Astrocyte (in vitro differentiated cells and primary cell): ENCODE measurements at places on chromosomes 3 and 15. TPM values are rescaled to one million over a fixed set of nuclear protein-coding genes. Genes with fewer than 3 reads are reported as not detected.

TRPM1 gene
- not detected in 2 replicates for total RNA-seq

IL17RC gene
- 20.1 and 23.9 TPM in 2 replicates for total RNA-seq

OR5K2 gene
- not detected in 2 replicates for total RNA-seq

SPINK8 gene
- total RNA-seq: not detected in 2 replicates

ROBO1 gene
- 71.7 and 94.2 TPM in 2 replicates for total RNA-seq

SPSB4 gene
- total RNA-seq: 0.94 and 2.2 TPM in 2 replicates

UROC1 gene
- not detected in 2 replicates for total RNA-seq

ACTRT3 gene
- 3.3 and 3.7 TPM in 2 replicates for total RNA-seq

ISLR gene
- 1.6 and 3.6 TPM in 2 replicates for total RNA-seq

THSD4 gene
- total RNA-seq: 0.99 and 2.5 TPM in 2 replicates

SLC24A5 gene
- total RNA-seq: not detected in 2 replicates
